ENCODE measurements at places on chromosomes 1 and 21.

- DNase-seq: no peak
Measured at GRCh38 chr1:46755121-46755520, 36.2 kb upstream of the EFCAB14 start.

- no peak for DNase-seq
Measured at GRCh38 chr21:39121600-39122355, 61.5 kb downstream of the PSMG1 start.

DNA sequence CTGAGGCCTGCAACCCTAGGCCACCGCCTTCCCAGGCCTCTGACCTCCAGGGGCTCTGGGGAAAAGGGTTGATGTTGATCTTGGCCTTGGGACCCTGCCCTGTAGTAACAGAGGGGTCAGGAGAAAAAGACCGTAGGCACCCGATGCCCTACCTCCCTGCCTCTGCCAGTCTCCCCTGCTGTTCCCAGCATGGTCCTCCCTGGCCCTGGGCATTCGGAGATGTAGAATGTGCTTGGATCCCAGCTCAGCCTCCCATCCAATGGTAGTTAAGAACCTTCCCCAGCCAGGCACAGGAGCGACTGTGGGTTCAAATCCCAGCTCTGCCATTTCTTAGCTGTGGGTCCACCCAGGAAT, 72.0 kb upstream of the TARDBP start:
- DNase-seq: no peak

GRCh38 chr1:57727121-57727520, 303.3 kb upstream of the DAB1 start:
- no peak for DNase-seq

GRCh38 chr1:23148084-23148483, 20.6 kb downstream of the LUZP1 start:
- DNase-seq: no peak

- no peak for DNase-seq
Measured at GRCh38 chr1:75126611-75127101, 7.5 kb upstream of the LHX8 start.

DNA sequence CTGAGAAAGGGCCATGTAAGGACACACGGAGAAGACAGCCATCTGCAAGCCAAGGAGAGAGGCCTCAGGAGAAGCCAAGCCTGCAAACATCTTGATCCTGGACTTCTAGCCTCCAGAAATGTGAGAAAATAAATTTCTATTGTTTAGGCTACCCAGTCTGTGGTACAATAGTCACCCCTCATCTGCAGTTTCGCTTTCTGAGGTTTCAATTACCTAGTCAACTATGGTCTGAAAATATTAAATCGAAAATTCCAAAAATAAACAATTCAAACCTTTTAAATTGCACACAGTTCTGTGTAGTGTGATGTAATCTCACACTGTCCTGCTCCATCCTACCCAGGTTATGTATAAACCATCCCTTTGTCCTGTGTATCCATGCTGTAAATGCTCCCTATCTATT, 52.6 kb downstream of the ZNF644 start:
- DNase-seq: no peak

All from GM12891 (cell line).